Umbilical cord (tissue), 2 donors: ENCODE measurements at places on chromosomes 3 and 15. TPM values are rescaled to one million over a fixed set of nuclear protein-coding genes. Genes with fewer than 3 reads are reported as not detected.

GRCh38 chr3:48548729-48549705 is 7.6 kb downstream of the PFKFB4 start:
- peak; percentile 80 for DNase-seq

- DNase-seq = no peak
These were observed 17.4 kb downstream of the CCDC12 start for GRCh38 chr3:46959161-46959511.

DNA sequence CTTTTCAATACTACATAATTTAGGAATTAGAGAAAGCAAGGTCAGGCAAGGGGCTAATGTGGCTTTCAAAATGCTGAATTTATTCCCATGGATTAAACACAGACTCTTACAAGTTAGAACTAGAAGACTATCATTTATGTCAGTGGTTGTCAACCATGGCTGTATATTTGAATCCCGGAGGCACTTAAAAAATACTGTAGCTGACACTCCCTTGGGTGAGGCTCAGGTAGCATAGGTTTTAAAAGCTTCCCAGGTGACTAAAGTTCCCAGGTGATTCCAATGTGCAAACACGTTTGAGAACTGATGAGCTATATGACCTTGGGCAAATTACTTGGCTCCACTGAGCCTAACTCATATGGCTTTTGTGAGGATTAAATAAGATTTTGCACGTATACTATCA is 29.6 kb downstream of the AAGAB start:
- DNase-seq = peak; percentile 53

- no peak for DNase-seq
These were observed 572.3 kb downstream of the MAGI1 start for GRCh38 chr3:65466300-65466988.

DNA sequence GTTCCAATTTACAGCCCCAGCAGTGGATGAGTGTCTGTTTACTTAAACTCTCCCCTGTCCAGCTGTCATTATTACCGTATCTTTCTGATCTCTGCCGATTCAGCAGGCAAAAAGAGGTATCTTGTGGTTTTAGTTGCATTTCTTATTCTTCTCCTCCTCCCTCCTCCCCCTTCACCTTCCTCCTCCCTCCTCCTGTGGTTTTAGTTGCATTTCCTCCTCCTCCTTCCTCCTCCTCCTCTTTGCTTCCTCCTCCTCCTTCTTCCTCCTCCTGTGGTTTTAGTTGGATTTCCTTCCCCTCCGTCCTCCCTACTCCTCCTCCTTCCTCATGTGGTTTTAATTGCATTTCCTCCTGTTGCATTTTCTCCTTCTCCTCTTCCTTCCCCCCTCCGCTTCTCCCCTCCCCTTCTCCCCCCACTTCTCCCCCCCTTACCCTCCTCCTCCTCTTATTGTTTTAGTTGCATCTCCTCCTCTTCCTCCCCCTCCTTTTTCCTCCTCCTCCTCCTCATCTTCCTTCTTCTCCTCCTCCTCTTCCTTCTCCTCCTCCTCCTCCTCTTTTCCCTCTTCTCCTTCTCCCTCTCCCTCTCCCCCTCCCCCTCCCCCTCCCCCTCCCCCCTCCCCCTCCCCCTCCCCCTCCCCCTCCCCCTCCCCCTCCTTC is 25.3 kb upstream of the VPS33B start:
- no peak for DNase-seq

DNA sequence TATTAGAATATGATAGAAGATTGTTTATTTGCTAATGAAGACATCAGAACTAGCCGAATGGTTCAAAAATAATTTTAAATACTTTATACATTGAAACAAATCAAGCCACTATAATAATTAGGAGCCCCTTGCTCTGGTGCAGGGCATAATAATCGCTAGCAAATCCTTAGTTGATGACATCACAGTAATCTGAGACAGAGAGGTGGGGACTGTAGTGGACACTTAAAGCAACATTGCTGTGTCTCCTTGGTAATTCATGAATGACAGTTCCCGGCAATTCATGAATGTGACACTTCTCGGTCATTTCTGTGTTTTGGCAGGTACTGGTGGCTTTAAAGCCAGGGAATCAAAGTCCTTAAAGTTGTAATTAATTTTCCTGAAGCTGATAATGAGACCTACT is 114.3 kb downstream of the PPM1L start:
- no peak for DNase-seq

GRCh38 chr3:10189557-10190354 is 25.0 kb downstream of the IRAK2 start:
- peak; percentile 73 for DNase-seq

GRCh38 chr15:101528108-101528916 is 38.8 kb upstream of the PCSK6 start:
- DNase-seq = no peak

GRCh38 chr3:111412656-111413055 is 129.3 kb upstream of the CD96 start:
- no peak for DNase-seq

DNA sequence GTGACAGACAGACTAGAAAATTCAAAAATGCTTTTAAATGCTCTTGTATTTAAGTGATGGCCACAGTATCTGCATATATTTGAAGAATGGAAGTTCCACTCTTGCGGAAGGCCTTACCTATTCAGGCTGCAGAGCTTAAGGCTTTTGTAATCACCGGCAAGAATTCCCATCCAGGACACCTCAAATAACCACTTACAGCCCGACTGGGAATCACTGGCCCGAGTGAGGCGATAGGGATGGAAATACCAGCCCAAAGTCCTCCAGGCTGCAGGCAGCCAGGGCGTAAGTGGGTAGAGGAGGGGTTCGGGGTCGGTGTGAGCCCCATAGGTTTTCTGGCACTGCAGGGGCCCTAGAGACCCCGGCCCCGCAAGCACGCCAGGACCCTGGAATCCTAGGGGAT is 9.5 kb downstream of the CMTM7 start:
- DNase-seq = no peak

GRCh38 chr3:90080988-90081387 is 973.6 kb downstream of the EPHA3 start:
- peak; percentile 21 for DNase-seq

DNA sequence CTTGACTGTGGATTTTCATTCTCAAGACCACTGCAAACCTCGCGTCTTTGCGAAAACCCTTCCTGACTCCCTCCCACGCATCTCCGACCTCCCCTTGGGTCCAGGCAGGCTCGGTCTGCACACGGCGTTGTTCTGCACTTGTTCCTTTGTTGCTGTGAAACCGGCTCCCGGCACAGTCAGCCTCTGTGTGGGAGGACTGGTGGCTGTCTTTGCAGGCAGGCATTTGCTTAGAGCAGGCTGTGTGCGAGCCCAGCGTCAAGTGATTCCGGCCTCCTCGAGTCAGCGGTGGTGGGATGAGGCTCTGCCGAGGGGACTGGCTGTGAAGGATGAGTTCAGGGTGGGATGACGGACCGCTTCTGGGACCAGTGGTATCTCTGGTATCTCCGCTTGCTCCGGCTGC is 102.6 kb upstream of the ROPN1 start:
- no peak for DNase-seq

DNA sequence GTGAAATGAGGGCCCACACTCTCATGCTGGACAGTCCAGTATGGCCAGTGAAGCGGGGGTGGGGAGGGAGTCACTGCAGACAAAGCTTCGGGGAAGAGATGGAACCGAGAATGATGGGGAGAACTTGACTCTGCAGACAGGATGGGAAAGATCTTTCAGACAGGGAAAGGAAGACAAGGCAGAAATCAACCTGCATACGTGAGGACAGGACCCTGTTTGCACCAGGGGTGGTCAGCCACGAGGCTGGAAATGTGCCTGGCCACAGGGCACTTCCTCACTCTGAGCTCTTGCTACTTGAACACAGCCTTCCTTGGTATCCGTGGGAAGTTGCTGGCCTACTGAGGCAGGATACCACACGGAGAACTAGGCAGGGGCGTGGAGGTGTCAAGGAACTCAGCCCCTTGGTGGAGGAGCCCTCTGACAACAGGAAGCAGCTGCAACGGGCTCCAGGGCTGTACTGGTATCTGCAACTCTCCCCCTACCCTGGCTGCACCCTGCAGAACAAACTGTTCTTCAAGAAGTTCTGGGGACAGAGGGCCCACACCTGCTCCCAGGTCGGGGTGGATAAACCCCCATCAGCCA is 9.3 kb upstream of the SRP14 start:
- DNase-seq = no peak

- DNase-seq = peak; percentile 86
These were observed 33.3 kb downstream of the CA12 start for GRCh38 chr15:63348392-63348791.

- DNase-seq = peak; percentile 55
These were observed 95.1 kb upstream of the MEX3B start for GRCh38 chr15:82140886-82141285.

DNA sequence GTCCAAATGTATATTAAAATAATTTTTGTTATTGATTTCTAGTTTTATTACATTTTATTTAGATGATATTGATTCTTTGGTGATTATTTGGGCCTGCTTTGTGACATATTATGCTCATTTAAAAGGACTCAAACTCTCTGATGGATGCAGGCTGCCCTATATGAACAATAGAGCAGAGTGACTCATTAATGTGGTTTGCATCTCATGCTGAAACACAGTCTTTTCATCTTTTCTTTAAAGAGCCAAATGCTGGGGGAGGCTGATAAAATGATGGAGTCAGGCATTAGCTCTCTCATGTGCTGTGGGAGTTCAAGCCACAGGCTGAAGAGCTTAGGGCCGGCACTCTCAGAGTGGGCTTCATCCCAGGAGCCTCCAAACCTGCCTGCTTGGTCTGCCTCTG is 7.2 kb downstream of the PLA1A start:
- DNase-seq = no peak

GRCh38 chr3:185335799-185336198 is 27.1 kb upstream of the MAP3K13 start:
- DNase-seq = peak; percentile 28

DNA sequence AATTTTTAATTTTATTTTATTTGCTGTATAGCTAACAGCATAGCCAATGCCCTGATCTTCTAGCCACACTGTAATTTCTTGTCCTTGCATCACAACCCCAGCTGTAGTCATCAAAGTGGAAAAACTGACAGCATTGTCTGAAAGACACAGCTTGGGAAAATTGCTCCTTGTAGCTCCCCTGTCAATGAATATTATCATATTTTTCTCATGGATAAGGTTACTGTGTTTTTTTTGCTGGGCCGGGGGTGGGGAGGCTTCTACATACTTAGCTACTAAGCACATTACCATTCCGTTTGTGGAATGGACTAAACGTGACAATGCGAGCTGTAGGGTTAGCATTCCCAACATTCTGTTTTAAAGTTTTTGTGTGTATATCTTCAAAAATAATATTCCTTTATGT is 381.3 kb downstream of the TIGIT start:
- no peak for DNase-seq

GRCh38 chr15:38692789-38693062 is 128.1 kb upstream of the RASGRP1 start:
- DNase-seq = no peak

DNA sequence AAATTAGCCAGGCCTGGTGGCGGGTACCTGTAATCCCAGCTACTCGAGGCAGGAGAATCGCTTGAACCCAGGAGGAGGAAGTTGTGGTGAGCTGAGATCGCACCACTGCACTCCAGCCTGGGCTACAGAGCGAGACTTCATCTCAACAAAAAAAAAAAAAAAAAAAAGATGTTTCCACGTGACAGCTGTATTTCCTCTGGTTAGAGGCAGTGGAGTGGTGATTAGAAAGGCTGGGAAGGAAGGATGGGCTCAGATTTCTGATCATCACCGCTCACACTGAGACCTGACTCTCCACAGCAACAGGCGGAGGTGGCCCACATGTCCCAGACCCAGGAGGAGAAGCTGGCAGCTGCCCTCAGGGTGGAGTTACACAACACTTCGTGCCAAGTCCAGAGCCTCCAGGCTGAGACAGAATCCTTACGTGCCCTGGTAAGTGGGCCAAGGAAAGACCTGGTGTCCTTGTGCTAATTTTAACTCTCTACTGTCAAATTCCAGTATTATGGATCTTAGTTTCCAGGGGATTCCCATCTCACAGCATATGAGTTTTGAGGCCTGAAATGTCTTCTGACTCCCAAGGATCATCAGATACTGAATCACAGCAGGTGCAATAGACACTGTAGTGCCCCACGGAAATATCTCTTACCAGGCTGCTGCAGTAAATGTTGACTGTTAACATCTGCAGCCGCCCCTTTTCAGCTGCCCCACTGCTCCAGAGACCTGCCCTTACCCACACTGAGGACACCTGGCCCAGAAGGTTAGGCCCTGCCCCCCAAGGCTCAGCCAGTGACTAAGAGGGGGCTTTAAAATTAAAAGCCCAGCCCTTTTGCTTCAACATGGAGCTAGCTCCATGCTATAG is 66.9 kb downstream of the BFSP2 start:
- DNase-seq = no peak

GRCh38 chr3:136343873-136344555 is 93.9 kb downstream of the PCCB start:
- peak; percentile 83 for DNase-seq

DNA sequence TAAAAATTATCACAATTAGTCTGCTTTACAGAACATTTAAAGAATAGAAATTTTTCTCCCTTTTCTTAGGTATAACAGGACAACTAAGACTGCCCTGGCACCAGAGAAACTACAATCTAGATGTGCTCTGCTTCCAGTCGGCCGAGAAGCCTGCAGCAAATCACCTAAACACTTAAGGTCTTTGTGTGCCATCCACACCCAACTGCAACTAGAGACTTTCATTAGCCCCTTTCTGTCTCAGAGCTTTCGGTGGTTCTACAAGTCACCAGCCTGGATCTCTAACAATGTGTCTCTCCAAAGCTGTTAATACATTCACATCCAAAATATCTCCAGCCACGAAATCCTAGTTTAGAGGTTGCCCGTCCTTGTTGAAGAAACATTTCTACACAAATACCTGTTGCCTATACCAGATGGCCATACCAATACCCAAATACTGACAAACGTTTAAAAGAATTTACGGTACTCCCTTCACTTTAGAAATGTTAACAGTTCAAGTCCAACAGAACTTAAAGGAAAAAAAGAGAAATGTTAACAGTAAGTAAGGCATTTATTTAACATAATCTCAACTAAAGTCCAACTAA is 6.7 kb downstream of the PRC1 start:
- no peak for DNase-seq

- no peak for DNase-seq
These were observed 54.5 kb downstream of the SATB1 start for GRCh38 chr3:18370672-18371071.

- DNase-seq = no peak
These were observed 96.9 kb downstream of the VGLL4 start for GRCh38 chr3:11546657-11547302.

Gene TGM4
- 3.1 TPM for total RNA-seq

Gene SCAP
- total RNA-seq = 44.8 TPM

Gene EPB42
- 7.0 TPM for total RNA-seq

Gene SEMA3B
- total RNA-seq = 29.4 TPM

Gene SLC51B
- total RNA-seq = not detected

Gene NR2E3
- total RNA-seq = not detected

Gene C3orf62
- 0.72 TPM for total RNA-seq

Gene UNC13C
- total RNA-seq = 20.0 TPM

Gene TM6SF1
- 4.6 TPM for total RNA-seq

Gene TMEM212
- total RNA-seq = 1.7 TPM

Gene SEMA5B
- total RNA-seq = 6.0 TPM

Gene CMTM6
- 309 TPM for total RNA-seq
